Activated CD4-positive, alpha-beta T cell treated with anti-CD3 and anti-CD28 coated beads for 4 hours (primary cell): ENCODE measurements at places on chromosomes 6 and 20.

GRCh38 chr6:16396497-16397319 is 158.3 kb downstream of the GMPR start:
- no peak for DNase-seq

DNA sequence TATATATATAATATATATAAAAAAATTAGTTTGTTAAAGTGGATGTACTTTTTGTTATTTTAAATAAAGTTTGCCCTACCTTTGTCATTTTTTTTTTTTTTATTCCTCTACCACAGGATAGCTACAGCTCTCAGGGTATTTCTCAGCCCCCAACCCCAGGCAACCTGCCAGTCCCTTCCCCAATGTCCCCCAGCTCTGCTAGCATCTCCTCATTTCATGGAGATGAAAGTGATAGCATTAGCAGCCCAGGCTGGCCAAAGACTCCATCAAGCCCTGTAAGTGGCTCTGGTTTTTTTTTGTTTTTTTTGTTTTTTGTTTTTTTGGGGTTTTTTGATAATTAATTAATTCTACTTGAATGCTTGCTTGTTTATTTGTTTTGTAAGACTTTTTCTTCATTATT is 148.6 kb downstream of the TMEM242 start:
- DNase-seq, result no peak

- DNase-seq, result peak; percentile 26
These were observed 114.3 kb upstream of the ZFP64 start for GRCh38 chr20:52305858-52306257.

GRCh38 chr20:11452326-11452725 is 465.4 kb upstream of the BTBD3 start:
- DNase-seq, result no peak

GRCh38 chr6:111855753-111856152 is 17.5 kb downstream of the FYN start:
- no peak for DNase-seq

GRCh38 chr20:49570828-49571552 is 3.1 kb upstream of the PTGIS start:
- DNase-seq, result no peak

DNA sequence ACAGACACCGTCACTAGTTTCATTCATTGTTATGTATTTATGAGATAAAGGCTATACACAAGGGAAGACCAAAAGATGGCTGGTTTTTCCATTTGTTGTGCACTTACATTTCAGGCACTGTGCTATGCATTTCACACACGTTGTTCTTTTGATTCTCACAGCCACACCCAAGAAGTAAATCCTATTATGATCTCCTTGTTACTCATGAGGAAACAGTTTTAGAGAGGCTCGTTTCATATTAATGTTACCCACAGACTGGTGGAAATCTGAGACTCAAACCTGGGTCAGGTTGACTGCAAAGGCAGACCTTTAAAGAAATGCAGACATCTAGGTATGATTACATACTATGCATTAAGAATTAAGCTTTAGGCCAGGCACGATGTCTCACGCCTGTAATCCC is 34.9 kb downstream of the SHLD1 start:
- DNase-seq, result no peak

GRCh38 chr6:14591998-14592397 is 474.4 kb downstream of the CD83 start:
- DNase-seq, result no peak

DNA sequence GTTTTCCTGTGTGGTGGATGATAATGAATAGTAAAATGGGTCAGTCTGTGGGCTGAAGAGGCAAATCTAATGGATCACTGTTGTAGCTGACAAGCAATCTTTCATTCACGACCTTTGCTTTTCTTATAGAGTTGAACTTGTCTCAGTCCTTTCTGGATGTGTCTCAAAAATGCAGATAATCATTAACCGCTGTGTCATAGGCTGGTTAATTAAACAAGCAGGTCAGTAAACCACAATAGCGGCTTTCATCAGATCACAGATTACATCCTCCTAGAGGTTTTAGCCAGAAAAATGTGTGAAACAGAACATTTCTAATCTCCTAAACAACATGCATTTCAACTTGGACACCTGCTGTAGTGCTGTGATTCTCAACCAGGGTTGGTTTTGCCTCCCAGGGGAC is 2.5 kb upstream of the METTL24 start:
- DNase-seq, result no peak

- no peak for DNase-seq
These were observed 3.1 kb downstream of the ZBTB2 start for GRCh38 chr6:151388236-151388635.

GRCh38 chr20:10609276-10609675 is 64.5 kb downstream of the JAG1 start:
- no peak for DNase-seq

- no peak for DNase-seq
These were observed 19.3 kb upstream of the APMAP start for GRCh38 chr20:25011831-25012241.

DNA sequence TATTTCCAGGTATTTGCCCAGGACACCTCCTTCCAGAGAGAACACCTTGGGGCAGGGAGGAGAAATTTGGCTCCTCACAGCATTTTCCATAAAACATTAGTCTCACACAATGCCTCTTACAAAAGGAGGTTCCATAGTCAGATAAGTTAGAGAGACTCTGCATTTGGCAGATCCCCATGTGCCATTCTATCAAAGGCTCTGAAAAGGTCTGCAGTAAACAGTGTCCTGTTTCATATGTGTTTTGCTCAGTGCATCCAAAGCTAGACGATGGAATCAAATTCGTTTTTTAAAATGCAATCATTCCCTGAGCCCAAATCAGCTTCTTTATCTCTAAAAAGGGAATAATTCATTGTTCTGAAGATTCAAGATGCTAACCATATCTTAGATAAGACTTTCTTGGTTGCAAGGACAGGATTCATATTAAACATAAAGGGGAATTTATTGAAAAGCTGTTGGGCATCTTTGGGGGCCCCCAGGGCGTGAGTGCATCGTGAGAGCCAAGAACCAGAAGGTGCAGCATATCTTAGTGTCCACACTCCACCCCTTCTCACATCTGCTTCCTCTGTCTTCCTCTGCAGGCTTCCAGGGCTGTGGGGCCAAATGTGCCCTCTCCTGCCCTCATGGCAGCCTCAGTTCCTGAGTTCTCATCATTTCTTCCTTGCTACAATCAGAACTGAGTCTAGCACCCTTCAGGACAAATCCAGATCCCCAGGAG is 41.4 kb upstream of the MLN start:
- no peak for DNase-seq

DNA sequence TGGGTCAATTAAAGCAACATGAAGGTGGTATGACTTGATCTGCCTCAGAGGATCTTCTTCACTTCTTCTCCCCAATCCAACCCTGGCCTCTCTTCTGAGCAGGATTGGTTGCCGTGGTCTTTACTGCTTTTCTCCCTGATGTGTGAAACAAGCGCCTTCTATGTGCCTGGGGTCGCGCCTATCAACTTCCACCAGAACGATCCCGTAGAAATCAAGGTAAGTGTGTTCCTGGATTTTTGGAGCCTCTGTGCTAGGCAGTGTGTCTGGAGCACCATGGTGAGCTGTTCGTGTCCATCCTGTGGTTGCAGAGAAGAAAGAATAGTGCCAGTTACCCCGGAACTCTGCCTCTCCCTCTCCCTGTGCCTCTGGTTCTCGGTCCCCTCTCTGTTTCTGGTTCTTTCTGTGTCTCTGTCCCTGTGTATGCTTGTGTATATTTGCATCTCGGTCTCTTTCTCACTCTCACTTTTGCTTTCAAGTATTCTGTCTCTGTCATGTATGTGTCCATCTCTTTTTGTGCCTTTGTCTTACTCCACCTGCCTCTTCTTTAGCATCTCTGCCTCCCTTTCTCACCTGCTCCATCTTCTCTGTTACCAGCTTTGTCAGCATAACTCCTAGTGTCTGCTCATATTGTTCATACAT is 23.5 kb downstream of the TM9SF4 start:
- DNase-seq, result no peak

GRCh38 chr6:68774843-68775242 is 139.8 kb downstream of the ADGRB3 start:
- DNase-seq, result no peak

DNA sequence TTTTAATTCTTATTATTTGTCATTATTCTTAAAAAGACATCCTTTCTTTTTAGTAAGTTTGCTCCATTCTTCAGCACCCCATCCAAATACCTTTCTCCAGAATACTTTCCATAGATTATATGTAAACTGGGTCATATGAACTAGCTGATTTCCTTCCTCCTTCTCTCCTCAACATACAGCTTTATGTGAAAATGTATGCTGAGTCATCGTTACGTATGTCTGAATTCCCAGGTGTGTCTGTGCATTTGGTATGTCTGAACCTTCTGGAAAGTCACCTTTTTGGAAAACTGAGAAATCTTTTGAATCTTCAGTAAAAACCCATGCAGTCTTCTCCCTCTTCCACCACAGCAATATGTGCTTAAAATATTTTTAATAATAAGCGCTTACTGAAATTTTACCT is 264.5 kb downstream of the EYA4 start:
- no peak for DNase-seq

- no peak for DNase-seq
These were observed 35.9 kb upstream of the TBC1D22B start for GRCh38 chr6:37221585-37222124.
